ENCODE measurements at places on chromosomes 1 and 21.

GRCh38 chr1:34975338-34975737 is 9.8 kb downstream of the TMEM35B start:
- DNase-seq: no peak

DNA sequence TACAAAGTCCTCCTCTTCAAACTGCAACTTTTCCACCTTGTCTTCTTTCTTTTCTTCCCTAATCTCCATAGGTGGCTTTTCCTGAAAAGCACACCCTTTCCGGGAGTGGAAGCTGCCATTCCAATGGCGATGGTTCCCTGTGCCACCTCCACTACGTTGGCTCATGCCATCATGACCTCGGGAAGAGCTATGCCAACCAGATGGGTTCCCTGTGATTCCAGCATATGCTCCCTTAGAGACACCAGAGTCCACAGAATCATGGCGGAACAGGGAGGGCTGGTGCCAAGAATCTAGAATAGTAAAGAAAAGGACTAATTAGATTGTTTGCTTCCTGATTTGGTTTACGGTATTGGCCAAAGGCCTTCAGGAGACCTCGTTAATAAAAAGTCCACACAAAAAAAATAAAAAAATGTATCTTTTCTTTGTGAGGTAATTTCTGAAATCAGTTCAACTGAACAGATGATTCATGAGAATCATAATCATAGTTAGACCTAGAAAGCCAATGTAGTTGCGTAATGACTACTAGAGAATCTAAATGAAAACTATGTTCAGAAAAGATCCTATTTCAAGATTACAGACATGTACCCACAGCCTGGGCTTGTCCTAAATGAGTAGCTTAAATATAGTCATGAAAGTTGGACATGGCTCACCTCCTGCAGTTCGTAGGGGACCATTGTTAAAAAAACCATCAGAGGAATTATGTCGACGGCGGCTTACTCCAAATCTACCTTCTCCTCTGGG is 30.9 kb upstream of the CCDC17 start:
- DNase-seq: no peak

- DNase-seq: peak; percentile 47
Measured at GRCh38 chr1:2152954-2153353, 41.6 kb downstream of the FAAP20 start.

- DNase-seq: no peak
Measured at GRCh38 chr21:17250778-17251241, 262.0 kb upstream of the CXADR start.

DNA sequence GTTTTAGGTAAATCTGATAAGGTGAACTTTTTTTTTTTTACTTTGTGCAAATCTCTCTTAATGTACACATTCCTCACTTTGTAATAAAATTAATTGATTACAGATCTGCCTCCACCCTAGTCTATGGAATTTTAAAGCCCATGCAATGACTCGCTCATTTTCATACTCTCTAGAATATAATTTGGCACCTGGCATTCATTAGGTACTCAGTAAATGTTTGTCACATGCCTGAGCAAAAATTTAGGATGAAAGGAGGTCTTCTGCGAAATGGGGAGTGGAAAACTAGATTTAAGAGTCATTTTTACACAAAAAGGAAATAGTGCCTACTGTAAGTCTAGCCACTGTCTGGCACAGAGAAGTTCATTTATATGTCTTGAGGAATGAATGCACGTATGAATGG is 350.1 kb downstream of the DPYD start:
- no peak for DNase-seq

GRCh38 chr1:114103992-114104391 is 49.7 kb downstream of the SYT6 start:
- DNase-seq: no peak

DNA sequence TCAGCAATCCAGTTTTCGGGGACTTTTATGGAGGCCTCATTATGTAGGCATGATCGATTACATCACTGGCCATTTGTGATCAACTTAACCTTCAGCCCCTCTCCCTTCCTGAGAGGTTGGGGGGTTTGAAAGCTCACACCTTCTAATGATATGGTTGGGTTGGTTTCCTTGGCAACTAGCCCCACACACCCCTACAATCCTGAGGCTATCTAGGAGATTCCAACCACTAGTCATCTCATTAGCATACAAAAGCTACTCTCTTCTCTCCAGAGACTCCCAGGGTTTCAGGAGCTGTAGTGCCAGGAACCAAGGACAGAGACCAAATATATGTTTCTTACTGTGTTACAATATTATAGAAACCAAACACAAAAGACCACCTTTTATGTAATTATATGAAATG is 35.2 kb upstream of the ZNF326 start:
- no peak for DNase-seq

DNA sequence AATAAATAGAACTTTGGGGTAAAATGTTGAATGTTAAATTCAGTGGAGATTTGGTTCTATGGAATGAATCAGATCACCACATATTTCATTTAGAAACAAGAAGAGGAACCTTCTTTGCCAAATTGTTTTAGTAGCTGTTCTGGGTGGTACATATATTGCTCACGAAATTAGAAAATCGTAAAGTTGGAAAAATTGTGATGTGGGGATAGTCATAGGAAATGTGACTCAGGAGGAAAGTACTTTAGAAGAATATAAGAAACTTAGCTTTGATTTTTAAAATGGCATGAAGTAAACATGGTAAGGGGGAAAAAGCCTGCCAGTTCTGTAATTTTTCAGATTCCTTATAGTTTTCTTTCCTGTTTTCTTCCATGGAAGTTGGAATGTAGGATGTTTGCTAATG is 27.4 kb downstream of the RRP15 start:
- DNase-seq: no peak

DNA sequence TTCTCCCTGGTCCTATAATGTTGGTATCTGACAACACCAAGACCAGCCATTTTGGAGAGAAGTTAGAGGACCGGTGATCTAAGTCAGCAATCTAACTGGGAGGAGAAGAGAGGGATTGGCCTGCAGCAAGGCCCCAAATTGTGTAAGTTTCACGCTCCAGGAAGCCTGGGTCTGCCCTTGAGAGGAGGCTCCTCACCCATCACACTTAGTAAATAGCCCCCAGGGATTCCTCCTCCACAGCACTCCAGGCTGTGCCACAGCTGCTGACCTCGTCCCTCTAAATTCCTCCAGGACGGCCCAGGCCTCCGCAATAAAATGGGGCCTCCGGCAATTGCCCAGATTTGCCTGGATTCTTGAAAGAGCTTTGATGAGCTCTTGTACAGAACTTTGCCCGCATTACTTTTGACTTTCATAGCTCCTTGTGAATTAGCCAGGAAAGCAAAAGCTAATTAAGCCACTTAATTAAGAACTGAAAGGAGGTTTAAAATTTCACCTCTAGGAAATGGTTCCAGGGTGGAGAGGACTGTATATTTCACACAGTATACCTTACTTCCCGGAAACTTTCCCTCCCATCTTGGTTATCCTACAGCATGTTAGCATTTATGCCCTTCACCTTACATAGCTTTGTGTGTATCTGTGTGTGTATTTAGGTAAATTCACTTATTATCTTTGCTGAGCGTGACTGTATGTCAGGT is 90.5 kb downstream of the LAMC2 start:
- DNase-seq: no peak

DNA sequence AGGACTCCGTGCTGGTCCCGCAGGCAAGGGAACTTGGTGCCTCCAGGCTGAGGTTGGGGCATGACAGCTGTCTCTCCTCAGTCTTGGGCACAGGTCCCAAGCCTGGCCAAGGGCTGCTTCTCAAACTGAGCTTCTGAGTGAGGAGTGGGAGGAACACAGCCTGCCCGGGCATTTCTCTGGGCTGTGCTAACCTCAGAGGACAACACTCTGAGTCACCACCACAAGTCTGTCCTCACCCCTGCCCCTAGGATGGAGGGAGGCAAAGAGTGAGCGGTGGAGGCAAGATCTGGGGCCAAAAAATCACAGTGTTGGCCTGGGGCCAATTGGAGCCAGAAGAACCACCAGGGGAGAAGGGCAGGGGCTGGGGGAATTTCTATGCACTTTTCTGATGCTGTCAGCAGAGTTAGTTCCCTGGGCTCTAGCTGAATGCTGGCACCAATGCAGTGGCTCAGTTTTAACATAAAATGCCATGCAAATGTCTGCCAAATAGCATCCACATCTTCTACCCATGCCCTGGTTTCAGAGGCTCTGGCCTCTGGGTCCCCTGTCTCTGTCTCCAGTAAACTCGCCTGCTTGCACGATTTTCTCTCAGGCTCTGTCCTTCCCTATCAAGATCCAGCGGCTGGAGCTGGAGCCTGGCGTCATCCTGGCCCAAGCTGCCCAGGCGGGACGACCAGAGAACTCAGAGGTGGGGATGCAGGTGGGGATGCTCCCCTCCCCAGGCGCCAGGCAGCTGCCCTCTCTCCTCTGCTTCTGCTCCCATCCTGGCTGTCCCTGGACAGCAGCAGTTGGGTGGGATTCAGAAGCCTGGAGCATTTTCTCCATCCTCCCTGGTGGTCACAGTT is 11.0 kb upstream of the CDK18 start:
- no peak for DNase-seq

- no peak for DNase-seq
Measured at GRCh38 chr21:46071082-46071481, 26.8 kb upstream of the COL6A2 start.

DNA sequence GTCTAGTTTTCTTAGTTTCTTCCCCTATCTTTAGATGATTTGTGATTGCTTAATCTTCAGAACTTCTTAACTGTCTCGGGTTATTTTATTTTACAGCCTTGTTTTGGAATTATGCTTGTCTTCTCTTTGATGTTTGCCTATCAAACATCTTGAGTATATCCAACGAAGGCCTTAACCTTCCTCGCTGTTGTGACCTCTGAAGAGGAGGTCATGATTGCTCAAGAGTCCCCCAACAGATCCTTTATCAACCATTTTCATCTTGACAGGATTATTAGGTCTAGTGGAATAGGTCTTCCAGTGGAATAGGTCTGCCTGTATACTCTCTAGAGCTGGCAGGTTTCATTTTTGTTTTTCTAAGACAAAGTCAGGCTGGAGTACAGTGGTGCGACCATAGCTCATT is 45.7 kb downstream of the UBE4B start:
- DNase-seq: no peak

DNA sequence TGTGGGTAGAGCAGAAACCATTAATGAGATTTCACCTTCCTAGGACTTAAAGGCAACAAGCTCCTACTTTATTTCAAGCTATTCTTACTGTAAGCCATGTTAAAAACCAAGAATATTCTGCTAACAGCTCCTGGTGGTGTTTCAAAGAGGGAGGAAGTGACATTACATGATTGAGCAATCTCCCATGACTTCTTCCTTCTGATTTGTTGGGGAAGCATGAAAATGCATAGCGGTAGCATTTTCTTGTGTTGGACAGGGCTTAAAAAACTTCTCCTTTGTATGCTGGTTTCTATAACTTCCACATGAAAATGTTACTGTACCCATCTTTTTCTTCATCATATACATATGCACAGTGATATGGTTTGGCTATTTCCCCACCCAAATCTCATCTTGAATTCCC is 297.0 kb upstream of the SNX7 start:
- DNase-seq: no peak

GRCh38 chr21:31442339-31442738 is 98.3 kb upstream of the TIAM1 start:
- DNase-seq: no peak

- no peak for DNase-seq
Measured at GRCh38 chr1:89070509-89070908, 5.5 kb upstream of the GBP1 start.

Measured in nucleus accumbens (tissue), 56 donors.